NCI-H1436 treated with DMSO at 0.1 percent for 48 hours (cell line): ENCODE measurements at places on chromosomes 7 and 10.

DNA sequence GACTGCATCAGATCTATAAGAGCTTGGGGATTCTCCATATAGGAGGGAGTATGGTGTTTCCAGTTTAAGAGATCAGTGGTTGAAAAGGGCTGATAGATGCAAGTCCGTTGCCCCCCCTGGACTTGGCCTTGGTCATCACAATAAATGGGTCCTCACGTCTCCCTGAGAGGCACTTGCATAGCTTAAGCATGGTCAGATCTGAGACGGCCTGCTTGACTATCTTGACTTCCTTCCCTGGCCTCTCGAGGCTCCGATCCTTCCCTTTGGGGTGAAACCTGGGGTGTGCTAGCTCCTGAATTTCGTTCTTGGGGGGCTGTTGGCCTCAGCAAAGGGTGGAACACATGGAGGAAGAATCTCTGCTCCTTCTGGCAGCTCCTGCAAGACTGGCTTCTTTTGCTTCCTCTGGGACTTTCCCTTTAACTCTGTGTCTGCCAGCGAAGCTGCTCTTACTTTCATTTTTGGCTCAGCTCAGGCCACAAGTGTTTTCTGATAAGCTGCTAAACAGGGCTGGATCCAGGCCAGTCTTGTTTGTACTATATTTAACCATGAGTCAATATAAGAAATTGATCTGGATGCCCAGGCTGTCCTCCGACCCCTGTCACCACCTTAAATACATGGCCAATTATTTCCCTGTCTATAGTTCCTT is 11.2 kb upstream of the ZNF485 start:
- no peak for DNase-seq

- DNase-seq: no peak
Measured at GRCh38 chr7:143391462-143392404, 10.6 kb downstream of the ZYX start.

GRCh38 chr7:41979834-41980307 is 257.1 kb downstream of the GLI3 start:
- DNase-seq: no peak

- DNase-seq: no peak
Measured at GRCh38 chr10:46292573-46293023, 5.8 kb downstream of the ANTXRL start.

DNA sequence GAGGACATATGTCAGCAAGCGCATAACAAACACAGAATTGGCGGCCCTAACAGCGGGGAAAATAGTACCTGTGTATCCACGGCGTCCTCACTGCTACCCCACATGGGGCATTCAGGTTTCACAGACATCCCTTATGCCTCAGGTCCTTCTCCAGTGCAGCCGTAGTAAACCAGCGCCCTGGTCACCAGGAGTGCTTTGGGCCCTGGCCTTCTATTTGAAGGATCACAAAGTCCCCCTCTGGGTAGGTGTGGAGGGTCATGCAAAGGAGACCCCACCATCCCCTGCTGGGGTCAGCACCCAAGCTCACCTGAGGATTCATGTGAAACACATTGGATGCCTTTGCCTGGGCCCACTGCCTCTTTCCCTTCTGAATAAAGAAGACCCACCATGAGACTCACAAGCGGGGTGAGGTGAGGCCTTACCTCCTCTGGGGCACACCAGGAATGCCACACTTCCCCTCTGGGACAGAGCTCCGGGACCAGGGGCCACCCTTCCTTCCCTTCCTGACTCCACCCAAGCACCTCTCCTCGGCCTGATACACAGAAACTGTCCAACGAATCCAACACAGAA is 18.8 kb downstream of the CLRN3 start:
- no peak for DNase-seq

GRCh38 chr7:66321283-66321682 is 116.1 kb downstream of the TPST1 start:
- no peak for DNase-seq

- DNase-seq: no peak
Measured at GRCh38 chr10:7192831-7193361, 217.9 kb downstream of the SFMBT2 start.

DNA sequence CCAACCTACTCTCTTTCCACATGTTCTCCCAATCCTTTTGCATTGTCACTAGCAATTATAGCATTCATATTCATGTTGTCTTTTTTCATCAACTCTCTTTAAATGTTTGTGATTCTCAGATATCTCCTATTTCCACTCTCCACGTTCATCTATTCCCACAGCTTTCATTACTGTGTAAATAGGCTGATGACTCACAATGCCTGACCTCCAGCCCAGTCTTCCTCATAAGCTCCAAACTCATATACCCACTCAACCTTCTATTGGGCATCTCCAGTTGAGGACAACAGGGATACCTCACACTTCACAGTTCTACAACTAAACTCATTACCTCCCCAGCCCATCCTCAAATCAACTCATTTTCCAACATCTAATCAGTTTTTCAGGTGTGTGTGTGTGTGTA is 194.1 kb downstream of the DGKI start:
- DNase-seq: no peak

- no peak for DNase-seq
Measured at GRCh38 chr10:85643171-85643844, 723.3 kb downstream of the GRID1 start.

- DNase-seq: no peak
Measured at GRCh38 chr10:79376078-79376628, 28.9 kb downstream of the PPIF start.
